ENCODE measurements at places on chromosomes 4 and X. TPM values are rescaled to one million over a fixed set of nuclear protein-coding genes. Genes with fewer than 3 reads are reported as not detected.
A peak's percentile ranks its signal among the peaks of the same experiment; 100 is the strongest.

The ART3 gene
- total RNA-seq = not detected

The ODAPH gene
- 55.3 TPM for total RNA-seq

The TMSB15C gene
- 2.3 TPM for total RNA-seq

- H3K27me3 ChIP-seq = no peaks in the 10 kb centered on the region
- H3K36me3 ChIP-seq = no peaks in the 10 kb centered on the region
- DNase-seq = no peak
- no peaks in the 10 kb centered on the region for H3K4me1 ChIP-seq
Measured at GRCh38 chr4:36208893-36209473, 35.3 kb downstream of the ARAP2 start.

DNA sequence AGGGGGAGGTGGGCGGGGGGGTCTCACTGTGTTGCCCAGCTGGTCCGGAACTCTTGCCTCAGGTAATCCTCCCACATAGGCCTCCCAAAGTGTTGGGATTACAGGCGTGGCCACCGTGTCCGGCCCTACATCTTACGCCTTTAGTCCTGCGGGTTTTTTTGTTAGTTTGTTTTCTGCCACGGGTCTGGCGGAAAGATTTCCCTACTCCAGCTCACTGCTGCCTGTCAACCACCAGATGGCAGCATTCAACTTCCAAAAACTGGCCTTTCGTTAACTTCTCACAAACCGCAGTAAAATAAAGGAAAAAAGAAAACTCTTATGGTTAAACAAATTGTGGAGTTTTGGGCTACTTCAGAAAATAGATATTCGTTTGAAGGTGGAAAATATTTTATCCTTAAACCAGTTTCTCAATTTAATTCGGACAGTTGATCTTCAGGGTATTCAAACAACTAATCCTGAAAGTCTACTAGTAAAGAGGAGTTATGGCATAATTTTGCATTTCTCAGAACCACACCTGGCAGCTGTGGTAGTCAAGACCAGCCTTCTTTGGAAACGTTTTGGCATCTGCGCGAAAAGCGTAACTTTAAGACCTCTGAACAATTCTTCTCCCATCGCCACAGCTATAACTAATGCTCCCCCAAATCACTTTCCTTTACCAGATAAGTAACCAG is 41.1 kb downstream of the LUZP4 start:
- DNase-seq = peak; percentile 43
- H3K27me3 ChIP-seq = no peaks in the 10 kb centered on the region
- no peak overlapping the region for H3K4me3 ChIP-seq
- H3K36me3 ChIP-seq = no peaks in the 10 kb centered on the region
- H3K4me1 ChIP-seq = no peaks in the 10 kb centered on the region

- DNase-seq = no peak
- no peaks in the 10 kb centered on the region for H3K4me1 ChIP-seq
- no peak within 1 kb of the TSS for H3K4me3 ChIP-seq
- H3K36me3 ChIP-seq = peaks cover 6% of the 10 kb centered on the region
Measured at GRCh38 chr4:183320211-183321059, at the start of gene CLDN22. Gene CLDN22 (minus strand): TSS chr4:183320276. CDS start chr4:183320218, 58 bp downstream.

DNA sequence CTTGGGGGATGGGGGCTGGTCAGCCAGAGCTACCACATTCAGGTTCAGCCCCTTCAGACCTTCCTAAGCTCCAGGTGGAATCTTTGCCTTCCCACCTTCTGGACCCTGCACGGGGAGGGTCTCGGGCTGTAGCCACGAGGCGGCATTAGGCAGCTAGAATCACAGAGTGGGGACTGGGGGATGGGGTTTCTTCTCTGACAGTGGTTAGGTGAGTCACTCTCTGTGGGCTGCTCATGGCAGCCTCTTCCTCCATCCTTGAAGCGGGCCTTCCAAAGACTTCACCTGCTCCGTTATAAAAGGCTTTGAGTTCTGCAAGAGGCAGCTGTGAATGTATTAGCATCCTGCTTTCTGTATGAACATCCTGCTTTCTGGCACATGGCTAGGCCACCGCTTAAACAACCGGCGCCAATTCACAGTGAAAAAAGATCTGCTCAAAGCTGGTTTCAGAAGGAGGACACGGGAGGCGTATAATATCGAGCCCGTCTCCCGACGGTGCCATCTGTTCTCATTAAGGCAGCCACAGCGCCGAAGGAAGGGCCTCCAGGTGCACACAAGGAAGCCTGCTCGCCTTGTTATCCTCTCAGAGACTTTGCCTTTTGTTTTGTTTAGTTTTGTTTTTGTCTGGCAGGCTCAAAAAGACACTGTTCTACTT is 74.3 kb upstream of the IGFBP7 start:
- peak; percentile 14 for DNase-seq
- no peaks in the 10 kb centered on the region for H3K36me3 ChIP-seq
- no peaks in the 10 kb centered on the region for H3K27me3 ChIP-seq
- H3K4me1 ChIP-seq = no peaks in the 10 kb centered on the region
- H3K4me3 ChIP-seq = no peak overlapping the region
- H3K27ac ChIP-seq = no peak overlapping the region

- no peaks in the 10 kb centered on the region for H3K36me3 ChIP-seq
- H3K4me1 ChIP-seq = no peaks in the 10 kb centered on the region
- no peak overlapping the region for H3K4me3 ChIP-seq
- H3K27me3 ChIP-seq = no peaks in the 10 kb centered on the region
Measured at GRCh38 chr4:181528570-181529184, 714.5 kb upstream of the TENM3 start.

DNA sequence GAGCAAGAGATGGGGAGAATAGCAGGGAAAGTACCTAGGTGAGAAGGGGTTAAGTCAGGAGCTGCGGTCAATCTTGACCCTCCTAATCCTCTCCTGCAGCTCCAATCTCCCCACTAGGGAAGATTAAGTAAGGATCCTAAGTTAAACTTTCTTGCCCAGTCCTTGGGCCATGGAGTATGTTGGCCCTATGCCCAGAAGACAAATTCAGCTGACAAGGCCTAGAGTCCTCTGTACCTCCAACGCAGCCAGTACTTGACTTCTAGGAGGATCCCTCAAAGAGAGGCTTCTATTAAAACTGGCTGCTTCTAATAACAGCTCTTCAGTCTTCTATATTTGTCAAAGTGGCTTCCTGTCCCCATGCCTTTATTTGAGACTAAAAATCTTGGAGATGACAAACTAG is 1.4 kb downstream of the CLDN2 start:
- peaks cover 15% of the 10 kb centered on the region for H3K4me1 ChIP-seq
- DNase-seq = no peak
- H3K36me3 ChIP-seq = no peaks in the 10 kb centered on the region
- H3K27ac ChIP-seq = no peak overlapping the region
- H3K27me3 ChIP-seq = no peaks in the 10 kb centered on the region
- H3K4me3 ChIP-seq = no peak overlapping the region

DNA sequence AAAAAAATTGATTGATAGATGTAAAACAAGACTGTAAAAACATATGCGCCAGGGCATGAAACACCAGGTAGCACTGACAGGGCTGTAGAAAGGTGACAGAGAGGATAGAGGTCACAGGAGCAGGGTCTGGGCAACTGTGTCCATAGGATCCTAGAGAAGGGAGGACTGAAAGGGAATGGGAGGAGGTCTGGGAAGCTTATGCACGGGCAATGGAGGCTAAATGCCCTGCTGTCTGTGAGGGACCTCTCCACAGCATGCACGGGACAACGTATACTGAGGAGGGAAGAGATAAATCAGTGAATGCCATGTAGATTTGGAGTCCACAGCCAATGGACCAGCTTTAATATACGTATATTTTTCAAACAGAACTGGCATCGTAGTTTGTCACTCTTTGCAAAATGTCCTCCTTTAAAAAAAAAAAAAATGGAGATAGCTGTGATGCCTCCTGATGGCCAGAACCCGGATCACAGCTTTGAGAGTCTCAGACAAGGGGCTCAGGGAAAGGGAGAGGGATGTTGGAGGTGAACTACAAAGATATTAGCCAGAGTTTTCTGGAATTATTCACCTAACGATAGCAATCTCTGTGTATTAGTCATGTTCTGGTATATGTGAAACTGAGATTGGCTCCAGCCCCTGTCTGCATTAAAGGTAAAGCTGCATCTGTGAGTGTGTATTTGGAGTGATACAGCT is 16.0 kb downstream of the RAB40A start:
- peaks cover 5% of the 10 kb centered on the region for H3K4me1 ChIP-seq
- peak; percentile 16 for DNase-seq
- H3K27me3 ChIP-seq = no peaks in the 10 kb centered on the region
- no peaks in the 10 kb centered on the region for H3K36me3 ChIP-seq

GRCh38 chr4:73871511-73872310 is 2.5 kb downstream of the CXCL1 start:
- no peaks in the 10 kb centered on the region for H3K36me3 ChIP-seq
- DNase-seq = no peak
- no peak overlapping the region for H3K27ac ChIP-seq
- peaks cover 9% of the 10 kb centered on the region for H3K27me3 ChIP-seq
- H3K4me1 ChIP-seq = no peaks in the 10 kb centered on the region
- no peak overlapping the region for H3K4me3 ChIP-seq

Measured in astrocyte (in vitro differentiated cells and primary cell).